ENCODE measurements at places on chromosomes 1 and 21.
A peak's percentile ranks its signal among the peaks of the same experiment; 100 is the strongest.

DNA sequence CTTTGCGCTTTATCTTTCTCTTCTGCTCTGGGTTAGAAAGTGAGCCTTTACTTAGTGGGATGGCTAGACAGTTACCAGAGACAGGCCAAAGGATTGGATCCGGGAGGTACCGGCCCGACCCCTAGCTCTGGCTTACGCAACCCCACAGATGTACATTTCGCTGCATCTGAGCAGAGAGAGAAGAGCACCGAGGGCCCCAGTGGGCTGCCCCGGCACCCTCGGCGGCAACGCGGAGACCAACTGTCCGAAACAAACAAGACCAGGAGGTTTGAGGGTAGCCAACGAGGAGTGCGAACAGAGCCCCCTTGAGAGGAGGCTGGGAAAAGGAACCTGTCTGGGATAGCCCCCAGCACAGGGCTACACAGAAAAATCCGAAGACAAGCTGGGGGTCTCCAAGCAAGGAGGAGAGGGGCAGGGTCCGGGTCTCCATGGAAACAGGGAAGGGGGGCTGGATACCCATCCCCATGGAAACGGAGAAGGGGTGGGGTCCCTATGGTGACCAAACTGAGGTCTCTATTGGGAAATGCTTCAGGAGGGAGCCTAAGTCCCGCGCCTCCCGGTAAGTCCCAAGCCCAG is 373 bp downstream of the MTF1 start:
- DNase-seq, result no peak

- peak; percentile 7 for DNase-seq
These were observed 161.3 kb downstream of the NEK7 start for GRCh38 chr1:198318085-198318484.

- no peak for DNase-seq
These were observed 181.1 kb downstream of the IGSF21 start for GRCh38 chr1:18288722-18289121.

DNA sequence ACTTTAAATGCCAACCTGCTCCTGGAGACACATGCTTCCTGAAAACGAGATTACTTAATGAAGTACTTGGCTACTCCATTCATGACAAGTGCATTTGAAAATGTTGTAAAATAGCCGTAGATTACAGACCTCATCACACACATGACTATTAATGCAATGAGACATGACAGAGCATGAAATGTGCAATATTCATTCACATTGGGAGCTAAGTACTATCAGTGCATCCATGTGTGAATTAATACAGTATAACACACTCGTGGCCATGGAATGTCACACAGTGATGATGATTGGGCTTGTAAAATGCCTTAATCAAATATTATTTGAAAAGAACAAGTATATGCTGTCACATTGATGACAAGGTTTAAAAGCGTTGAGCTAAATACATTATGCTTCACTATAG is 407.0 kb downstream of the AMY1C start:
- DNase-seq, result no peak

- DNase-seq, result no peak
These were observed 9.0 kb upstream of the USF1 start for GRCh38 chr1:161054805-161055204.

GRCh38 chr1:109762039-109762585 is 1.6 kb downstream of the EPS8L3 start:
- DNase-seq, result no peak

DNA sequence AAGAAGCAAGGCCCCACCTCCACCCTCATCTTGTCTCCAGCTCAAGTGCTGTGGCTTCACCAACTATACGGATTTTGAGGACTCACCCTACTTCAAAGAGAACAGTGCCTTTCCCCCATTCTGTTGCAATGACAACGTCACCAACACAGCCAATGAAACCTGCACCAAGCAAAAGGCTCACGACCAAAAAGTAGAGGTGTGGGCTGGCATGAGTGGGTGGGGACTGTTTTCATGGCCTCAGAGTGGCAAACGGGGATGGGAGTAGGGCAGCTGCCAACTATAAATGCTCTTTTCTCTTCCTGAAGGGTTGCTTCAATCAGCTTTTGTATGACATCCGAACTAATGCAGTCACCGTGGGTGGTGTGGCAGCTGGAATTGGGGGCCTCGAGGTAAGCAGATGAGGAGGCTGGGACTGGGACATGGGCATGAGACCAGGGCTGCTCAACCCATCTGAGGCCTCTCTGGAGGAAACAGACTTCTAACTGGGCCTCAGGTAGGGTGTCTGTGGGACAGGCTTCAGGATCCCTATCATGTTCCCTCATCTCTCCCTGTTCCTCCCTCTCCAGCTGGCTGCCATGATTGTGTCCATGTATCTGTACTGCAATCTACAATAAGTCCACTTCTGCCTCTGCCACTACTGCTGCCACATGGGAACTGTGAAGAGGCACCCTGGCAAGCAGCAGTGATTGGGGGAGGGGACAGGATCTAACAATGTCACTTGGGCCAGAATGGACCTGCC is 8.8 kb upstream of the P3R3URF start:
- DNase-seq, result no peak

DNA sequence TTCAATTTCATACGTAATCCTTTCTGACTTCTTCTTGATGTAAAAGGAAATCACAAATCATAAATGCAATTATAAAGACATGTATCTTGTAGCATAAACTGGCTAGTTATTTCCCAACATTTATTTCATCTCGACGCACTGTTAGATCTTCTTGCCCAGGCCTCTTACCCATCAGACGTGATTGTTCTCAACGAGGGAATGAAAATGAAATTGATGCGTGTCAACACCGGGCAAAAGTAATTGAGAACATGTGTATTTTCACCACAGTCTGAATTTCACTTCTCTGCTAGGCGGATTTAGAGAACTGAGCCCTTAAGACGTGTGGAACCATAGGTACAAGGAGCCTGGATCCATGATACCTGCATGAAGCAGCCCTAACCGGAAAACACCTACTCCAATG is 519.7 kb downstream of the KCNT2 start:
- no peak for DNase-seq

DNA sequence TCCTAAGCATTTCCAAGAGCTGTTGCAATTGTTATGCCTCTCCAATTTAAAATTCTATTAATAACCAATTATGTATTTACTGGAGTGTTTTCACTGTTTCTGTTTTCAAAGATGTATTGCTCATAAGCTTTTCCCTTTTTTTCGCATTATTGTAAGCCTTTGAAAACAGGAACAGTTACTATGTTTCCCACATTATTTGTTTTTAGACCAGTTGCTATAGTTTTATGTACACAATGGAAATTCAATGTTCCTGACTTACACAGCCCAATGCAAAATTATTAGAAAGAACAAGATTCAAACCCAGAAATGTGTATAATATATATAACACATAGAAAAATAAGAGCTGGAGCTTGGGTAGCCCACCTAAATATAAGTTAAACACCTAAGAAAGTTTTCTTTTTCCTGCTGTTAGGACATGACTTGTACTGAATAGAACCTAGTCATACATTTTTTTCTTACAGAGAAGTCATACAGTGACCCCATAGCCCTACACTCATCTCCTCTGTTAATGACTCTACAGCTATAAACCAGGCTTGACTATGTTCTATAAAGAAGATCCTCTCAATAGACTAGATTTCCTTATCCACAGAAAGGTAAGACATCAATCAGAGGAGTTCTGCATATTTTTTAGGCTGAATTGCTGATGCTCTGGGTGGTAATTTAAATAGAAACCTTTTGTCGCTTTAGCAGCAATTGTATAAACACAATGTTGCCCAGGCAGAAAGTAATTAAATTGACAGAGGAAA is 299.6 kb downstream of the USH2A start:
- DNase-seq, result no peak

DNA sequence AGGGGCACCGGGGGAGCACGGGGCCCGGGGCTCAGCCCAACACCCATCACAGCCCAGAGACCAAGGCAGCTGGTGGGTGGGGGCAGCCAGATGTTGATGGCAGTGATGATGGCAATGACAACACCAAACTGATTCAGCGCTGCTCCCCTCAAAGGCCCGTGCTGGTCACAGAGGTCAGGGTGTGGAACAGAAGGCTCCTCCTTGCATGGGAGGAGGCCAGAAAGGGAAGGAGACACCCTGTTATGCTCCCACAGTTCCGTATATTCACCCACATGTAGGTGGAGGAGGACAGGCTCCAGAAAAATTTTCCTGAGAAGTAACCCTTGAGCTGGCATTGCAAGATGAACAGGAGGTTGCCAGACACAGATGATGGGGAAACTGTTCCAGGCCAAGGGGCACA is 414 bp downstream of the GUCA2B start:
- no peak for DNase-seq

GRCh38 chr1:2348346-2349325 is 42.7 kb downstream of the MORN1 start:
- no peak for DNase-seq

- DNase-seq, result no peak
These were observed 37.2 kb downstream of the RIMS3 start for GRCh38 chr1:40627987-40628902.

DNA sequence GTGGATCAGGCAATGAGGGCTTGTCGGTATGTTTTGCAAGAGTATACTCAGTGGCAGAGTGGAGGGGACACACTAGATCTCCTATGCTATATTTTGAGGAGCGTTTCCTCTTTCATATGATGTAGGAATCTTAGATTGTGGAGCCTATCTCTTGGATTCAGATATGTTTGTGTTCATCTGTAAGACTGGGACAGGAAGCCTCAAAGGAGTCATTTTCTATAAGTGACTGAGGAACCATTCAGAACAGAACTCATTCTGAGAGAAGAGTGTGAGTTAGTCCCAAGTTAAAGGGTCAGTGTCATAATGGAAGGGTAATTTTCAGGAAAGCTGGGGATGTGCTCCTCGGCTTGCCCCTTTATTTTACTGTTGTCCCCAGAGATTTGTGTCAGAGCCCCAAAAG is 107.7 kb downstream of the PTGS2 start:
- DNase-seq, result no peak

GRCh38 chr1:82463951-82464350 is 663.2 kb downstream of the ADGRL2 start:
- DNase-seq, result no peak

- DNase-seq, result no peak
These were observed 284.0 kb downstream of the DUSP10 start for GRCh38 chr1:221457685-221458446.

All from GM20000 (cell line).